Vagina (tissue), 2 donors: ENCODE measurements at places on chromosomes 5 and 9.

- no peak for DNase-seq
- H3K27me3 ChIP-seq: no peaks in the 10 kb centered on the region
- no peak overlapping the region for H3K4me3 ChIP-seq
- H3K4me1 ChIP-seq: no peaks in the 10 kb centered on the region
- no peak overlapping the region for H3K27ac ChIP-seq
These were observed 23.3 kb downstream of the ENC1 start for GRCh38 chr5:74617202-74617601.

DNA sequence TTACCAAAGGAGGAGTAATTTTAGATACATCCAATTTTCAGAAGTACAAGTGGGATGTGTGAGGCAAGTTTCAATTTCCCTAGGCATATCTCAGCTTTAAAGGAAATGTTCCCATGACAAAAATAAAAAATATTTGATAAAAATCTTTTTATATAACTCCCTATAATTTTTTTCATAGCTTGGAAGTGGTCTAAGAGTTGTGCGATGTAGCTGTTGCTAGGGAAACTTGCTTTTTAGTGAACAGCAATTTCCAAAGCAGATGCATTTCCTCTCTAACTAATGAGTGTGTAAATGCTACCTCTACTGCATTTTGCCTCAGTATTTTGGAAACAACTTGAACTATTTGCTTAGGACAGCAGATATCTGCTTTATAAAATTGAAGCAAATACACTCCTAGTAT, 39.6 kb downstream of the MACIR start:
- H3K4me3 ChIP-seq: no peak overlapping the region
- H3K4me1 ChIP-seq: no peaks in the 10 kb centered on the region
- H3K27ac ChIP-seq: no peak overlapping the region
- H3K36me3 ChIP-seq: no peaks in the 10 kb centered on the region
- H3K27me3 ChIP-seq: no peaks in the 10 kb centered on the region

- H3K4me1 ChIP-seq: peaks cover 4% of the 10 kb centered on the region
- no peak for DNase-seq
- no peaks in the 10 kb centered on the region for H3K27me3 ChIP-seq
- H3K36me3 ChIP-seq: no peaks in the 10 kb centered on the region
- H3K27ac ChIP-seq: no peak overlapping the region
- H3K4me3 ChIP-seq: no peak overlapping the region
These were observed 292.0 kb upstream of the ZNF608 start for GRCh38 chr5:125038477-125038876.

DNA sequence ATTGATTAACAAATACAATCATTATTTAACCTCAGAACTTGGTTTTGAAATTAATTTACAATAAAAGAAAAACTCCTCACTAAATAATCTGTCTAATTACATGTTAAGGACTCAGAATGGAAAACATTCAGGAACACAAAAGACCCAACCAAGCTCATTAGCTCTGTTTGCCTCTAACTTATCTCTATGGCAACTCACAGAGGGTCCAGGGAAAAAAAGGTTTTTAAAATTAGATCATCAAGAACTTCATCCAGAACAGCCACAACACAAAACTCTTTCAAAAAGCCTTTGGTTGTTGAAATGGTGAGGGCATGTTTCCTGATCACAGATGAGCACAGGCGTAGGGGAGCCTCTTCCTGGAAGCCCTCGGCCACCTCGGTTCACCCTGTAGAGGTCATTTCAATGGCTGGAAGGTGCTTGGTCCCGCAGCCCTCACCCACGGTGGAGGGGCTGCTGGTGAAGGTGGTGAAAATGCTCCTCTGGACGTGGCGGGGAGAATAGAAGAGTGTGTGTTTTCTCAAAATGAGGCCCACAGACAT, 17.2 kb upstream of the TCF7 start:
- no peaks in the 10 kb centered on the region for H3K4me1 ChIP-seq
- no peak overlapping the region for H3K27ac ChIP-seq
- no peaks in the 10 kb centered on the region for H3K36me3 ChIP-seq
- no peak for DNase-seq

GRCh38 chr5:106825374-106825773, 845.4 kb downstream of the EFNA5 start:
- H3K4me3 ChIP-seq: no peak overlapping the region
- no peak for DNase-seq
- no peaks in the 10 kb centered on the region for H3K36me3 ChIP-seq
- no peaks in the 10 kb centered on the region for H3K4me1 ChIP-seq
- no peaks in the 10 kb centered on the region for H3K27me3 ChIP-seq

DNA sequence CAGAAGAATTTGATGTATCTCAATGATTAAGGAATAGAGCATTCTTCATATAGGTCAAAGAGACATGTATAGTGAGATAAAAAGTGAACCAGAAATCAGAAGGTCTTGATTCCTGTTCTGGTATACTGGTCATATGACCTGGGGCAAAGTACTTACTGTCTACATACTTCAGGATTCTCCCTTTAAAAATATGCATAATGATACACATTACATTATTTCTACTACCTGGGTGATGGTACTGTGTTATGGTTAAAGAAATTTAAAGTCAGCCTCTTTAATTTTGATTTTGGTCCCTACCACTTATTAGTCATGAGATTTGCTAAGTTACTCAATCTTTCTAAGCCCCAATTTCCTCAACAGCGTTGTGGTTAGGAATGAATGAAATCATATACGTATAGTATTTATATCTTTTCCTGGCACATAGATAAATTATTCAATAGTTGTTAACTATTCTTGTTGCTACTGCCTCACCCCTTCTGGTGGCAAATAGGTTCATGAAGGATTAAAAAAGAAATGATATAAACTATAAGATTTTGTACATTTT, 984.1 kb downstream of the TLE4 start:
- no peaks in the 10 kb centered on the region for H3K4me1 ChIP-seq
- no peak for DNase-seq
- H3K27me3 ChIP-seq: no peaks in the 10 kb centered on the region

GRCh38 chr5:32069396-32069795, 104.7 kb downstream of the GOLPH3 start:
- no peak overlapping the region for H3K4me3 ChIP-seq
- H3K27ac ChIP-seq: no peak overlapping the region

DNA sequence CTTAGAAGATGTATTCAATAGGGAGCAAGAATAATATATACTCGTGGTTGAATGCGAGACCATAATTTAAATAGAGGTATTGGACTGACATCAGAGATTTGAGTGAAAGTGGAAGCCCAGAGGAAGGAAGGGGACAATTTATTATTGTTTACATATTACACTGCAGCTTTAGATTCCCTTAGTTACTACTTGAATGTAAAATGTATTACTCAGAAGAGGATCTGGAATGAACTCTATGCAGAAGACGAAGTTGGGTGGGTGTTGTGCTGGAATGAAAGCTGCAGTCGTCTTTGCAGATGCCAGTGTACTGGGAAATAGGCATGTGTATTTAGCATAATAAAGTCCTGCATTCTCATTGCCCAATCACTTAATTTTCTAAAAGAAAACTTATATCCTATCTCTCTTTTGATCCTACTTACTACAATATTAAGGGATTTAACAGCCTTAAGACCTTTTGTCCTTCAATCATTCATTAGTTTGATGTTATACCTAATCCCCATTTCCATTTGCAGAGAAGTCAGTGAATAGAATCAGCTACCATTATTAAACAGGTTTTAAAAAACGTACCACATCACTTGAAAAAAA, 570.7 kb upstream of the WWC1 start:
- DNase-seq: no peak
- H3K27ac ChIP-seq: no peak overlapping the region
- H3K4me3 ChIP-seq: no peak overlapping the region
- peaks cover 6% of the 10 kb centered on the region for H3K4me1 ChIP-seq
- H3K27me3 ChIP-seq: no peaks in the 10 kb centered on the region
- H3K36me3 ChIP-seq: no peaks in the 10 kb centered on the region

DNA sequence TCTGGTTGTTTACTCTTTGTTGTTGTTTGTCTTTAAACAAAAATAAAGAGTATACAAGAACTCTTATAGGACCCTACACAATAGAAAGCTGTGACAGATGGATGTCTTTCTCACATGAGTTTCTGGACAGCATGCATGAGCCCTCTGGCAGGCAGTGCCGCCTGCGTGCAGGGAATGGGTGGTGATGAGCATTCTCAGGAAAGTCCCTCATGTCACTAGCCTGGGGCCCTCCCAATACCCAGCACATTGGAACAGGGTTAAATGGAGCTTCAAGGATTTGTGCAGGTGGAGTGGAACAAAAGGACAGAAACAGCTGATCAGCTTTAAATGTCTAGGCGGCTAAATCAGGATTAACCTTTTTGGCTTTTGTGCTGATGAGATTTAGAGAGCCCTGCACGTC, 181.0 kb upstream of the CD180 start:
- no peak overlapping the region for H3K27ac ChIP-seq
- no peak overlapping the region for H3K4me3 ChIP-seq
- no peaks in the 10 kb centered on the region for H3K36me3 ChIP-seq
- H3K27me3 ChIP-seq: no peaks in the 10 kb centered on the region
- no peaks in the 10 kb centered on the region for H3K4me1 ChIP-seq

- no peak overlapping the region for H3K27ac ChIP-seq
- H3K4me1 ChIP-seq: no peaks in the 10 kb centered on the region
- H3K36me3 ChIP-seq: no peaks in the 10 kb centered on the region
- H3K4me3 ChIP-seq: no peak overlapping the region
These were observed 98.6 kb upstream of the PIK3R1 start for GRCh38 chr5:68116868-68117411.

DNA sequence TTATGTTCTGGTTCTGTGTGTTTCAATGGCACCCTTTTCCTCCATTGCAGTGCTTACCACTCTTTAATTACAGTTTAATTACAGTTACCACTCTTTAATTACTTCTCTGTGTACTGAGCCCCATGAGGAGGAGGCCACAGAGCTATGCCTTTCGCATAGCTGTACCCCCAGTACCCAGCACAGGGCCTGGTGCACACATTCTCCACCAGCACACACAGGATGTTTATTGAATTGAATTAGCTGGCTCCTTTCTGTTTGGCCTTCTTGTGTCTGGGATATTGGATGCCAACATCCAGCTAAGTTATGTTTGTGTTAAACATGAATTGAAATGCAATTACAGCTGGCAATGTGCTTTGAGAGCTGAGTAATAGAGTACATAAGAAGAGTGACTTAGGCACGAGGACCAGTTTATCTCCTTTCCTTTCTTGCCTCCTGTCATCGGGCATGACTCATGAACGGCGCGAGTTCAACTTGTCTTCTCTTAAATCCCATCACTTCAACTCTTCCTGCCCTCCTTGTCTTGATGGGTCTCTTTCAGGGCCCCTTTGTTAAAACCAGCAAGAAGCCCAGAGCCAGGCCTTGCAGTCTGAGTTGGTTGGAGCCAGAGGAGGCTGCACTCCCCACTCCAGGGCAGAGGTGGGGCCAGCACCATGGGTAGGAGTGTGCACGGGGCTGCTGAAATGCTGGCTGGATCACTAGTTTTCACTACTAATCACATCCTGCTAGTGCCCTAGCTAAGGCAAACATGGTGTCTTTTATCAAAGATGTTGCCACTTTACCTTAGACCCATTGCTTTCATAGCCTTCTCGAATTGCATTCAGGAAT, 37.4 kb downstream of the MVB12B start:
- no peaks in the 10 kb centered on the region for H3K27me3 ChIP-seq
- H3K4me3 ChIP-seq: no peak overlapping the region
- H3K36me3 ChIP-seq: no peaks in the 10 kb centered on the region
- no peak for DNase-seq

DNA sequence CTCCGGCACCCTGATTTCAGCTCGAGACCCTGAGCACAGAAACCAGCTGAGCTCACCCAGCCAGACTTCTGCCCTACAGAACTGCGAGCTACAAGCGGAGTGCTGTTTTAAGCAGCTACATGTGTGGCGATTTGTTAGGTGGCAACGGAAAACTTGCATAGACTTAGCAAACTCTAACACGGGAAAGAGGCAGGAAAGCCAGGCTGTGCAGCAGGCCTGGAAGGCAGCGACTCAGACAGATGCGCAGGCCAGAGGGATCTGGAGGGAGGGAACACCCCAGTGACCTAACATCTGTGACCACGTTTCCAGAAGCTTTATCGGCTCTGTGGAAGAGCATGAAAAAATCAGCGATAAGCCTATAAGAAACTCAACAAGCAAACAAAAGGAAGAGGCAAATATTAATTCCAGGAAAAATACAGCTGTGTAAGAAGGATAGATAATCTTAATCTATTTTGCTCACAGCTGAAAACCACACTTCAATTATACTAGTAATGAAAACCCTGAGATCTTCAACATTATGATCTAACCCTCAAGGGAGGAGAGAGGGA, 11.0 kb downstream of the UBAC1 start:
- no peak for DNase-seq
- no peaks in the 10 kb centered on the region for H3K36me3 ChIP-seq
- H3K27me3 ChIP-seq: no peaks in the 10 kb centered on the region
- no peak overlapping the region for H3K27ac ChIP-seq

GRCh38 chr9:24487946-24488345, 57.8 kb downstream of the IZUMO3 start:
- H3K4me1 ChIP-seq: no peaks in the 10 kb centered on the region
- H3K4me3 ChIP-seq: no peak overlapping the region
- H3K27ac ChIP-seq: no peak overlapping the region
- H3K27me3 ChIP-seq: no peaks in the 10 kb centered on the region

DNA sequence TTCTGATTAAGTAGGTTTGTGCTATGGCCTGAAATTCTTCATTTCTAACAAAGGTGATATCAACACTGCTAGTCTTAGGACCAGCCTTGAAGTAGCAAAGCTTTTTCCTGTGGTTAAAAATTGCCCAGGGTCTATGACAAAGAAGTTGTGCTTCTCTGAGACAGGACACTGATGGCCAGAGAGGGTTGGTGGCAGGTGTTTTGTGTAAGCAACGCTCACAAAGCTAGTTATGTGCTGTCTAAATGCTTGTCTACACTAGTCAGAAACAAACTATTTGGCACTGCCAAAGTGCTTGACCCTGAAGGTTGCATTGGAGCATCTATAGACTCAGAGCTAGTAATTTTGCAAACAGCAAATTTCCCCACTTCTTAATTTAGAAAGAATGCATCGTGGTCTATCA, 44.1 kb upstream of the SELENOP start:
- no peak overlapping the region for H3K27ac ChIP-seq
- no peaks in the 10 kb centered on the region for H3K27me3 ChIP-seq
- H3K36me3 ChIP-seq: no peaks in the 10 kb centered on the region
- DNase-seq: no peak
- peaks cover 43% of the 10 kb centered on the region for H3K4me1 ChIP-seq
